ENCODE measurements at places on chromosomes 7 and 10.

- DNase-seq = no peak
Observed at GRCh38 chr10:4488904-4489303, 337.1 kb upstream of the AKR1E2 start.

DNA sequence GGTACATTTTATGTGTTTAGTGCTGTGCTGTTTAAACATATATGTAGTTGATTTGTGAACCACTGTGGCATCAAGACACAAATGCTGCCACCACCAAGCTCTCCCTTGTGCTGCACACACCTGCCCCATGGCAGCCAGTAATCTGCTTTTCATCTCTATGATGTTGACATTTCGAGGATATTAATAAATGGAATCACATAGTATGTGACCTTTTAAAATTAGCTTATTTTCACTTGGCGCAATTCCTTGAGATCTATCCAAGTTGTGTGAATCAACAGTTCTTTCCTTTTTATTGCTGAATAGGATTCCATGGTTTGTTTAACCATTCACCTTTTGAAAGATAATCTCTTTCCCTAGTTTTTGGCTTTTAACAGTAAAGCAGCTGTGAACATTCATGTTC is 73.1 kb downstream of the BMPR1A start:
- DNase-seq = peak; percentile 19

DNA sequence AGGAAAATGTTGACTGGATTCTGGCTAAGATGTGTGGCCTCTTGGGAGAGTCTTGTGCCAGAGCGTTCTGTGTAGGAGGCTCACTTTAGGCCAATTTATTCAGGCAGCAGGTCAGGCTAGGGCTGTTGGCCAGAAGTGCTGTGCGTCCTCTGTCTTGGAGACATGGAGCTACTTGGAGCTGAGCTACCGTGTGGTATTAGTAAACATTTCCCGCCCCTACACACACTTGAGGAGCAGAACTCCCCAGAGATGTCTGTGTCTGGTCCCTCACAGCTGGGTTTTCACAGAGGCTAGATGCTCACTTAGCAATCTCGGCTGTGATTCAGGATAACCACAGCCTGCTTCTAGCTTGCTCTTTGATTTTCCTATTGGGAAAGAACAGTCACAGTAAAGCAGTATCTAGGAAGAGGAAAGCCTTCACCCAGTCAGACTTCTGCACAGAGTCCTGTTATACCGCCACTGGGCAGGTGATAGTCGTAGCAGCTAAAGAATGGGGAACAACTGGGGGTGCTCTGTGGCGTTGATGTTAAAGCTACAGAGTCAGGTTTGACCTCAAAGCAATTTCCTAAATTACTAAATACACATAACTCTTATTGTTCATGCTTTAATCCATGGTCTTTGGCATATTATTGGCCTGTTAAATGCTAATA is 86.7 kb downstream of the MDFIC start:
- DNase-seq = peak; percentile 85

GRCh38 chr10:125041856-125042506 is 100.1 kb downstream of the ZRANB1 start:
- no peak for DNase-seq

DNA sequence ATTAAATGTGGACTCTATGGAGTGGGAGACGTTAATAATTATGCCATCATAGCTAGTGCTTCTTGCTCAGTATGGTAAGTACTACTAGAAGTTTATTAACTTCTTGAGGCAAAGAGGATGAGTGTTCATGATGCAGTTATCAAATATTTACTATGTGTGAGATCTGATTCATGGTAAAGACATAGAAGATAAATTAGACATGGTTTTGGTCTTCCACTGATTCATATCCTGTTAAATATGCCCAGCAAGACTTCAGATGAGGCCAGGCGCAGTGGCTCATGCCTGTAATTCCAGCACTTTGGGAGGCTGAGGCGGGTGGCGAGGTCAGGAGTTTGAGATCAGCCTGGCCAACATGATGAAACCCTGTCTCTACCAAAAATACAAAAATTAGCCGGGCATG is 547.1 kb upstream of the ANKRD30A start:
- peak; percentile 73 for DNase-seq

DNA sequence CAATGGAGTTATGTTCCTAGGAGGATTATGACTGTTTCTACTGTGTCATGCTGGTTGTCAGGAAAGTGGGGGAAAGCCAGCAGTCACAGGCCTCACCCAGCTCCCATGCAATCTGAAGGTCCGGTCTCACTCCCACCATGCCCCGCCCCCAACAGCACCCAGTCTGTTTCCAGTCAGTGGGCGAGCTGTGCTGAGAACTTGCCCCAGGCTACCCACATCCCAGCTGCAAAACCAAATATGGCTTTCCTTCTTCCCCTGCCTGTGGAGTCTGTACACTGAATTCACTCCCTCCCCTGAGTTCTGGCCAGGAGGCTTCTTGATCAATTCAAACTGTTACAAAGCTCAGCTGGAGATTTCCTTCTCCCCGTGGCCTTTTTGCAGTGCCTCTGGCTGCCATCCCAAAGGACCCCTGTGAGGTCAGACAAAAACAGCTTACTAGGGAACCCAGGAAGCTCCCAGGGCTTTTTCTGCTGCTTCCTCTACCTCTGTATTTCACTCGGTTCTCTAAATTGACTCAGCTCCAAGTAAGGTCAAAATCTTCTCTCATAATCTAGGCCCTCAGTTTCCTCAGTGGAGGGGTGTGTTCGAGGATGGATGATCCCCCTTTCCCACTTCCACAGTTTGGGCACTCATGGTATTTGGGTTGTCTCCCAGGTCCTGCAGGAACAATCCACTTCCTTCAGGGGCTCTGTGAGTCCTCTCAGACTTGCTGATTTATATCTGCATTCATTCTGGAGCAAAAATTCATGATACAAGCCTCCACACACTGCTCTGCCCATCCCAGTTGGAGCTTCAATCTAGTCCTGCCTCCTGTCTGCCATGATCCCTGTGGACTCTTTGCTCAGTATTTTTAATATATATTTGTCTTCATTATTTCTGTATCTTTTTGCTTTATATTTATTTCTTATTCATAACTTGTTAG is 205.5 kb downstream of the SEMA3D start:
- DNase-seq = peak; percentile 15

DNA sequence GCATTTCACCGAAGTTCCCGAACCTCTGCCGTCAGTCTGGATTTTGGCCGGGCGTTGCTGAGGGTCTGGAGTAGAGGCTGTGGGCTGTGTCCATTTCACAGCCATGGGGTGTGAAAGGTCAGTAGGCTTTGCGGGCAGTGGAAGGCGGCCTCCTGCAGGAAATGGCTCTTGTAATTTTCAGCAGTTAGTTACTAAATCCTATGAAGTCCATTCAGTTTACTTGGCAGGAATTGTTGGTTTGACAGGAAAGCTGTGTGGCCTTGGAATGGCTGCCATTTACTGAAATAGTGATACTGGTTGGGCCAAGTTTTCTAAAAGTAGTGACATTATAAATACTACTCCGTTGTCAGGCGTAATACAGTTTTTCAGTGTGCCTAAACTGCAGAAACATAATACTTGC is 303.7 kb downstream of the CCDC3 start:
- no peak for DNase-seq

DNA sequence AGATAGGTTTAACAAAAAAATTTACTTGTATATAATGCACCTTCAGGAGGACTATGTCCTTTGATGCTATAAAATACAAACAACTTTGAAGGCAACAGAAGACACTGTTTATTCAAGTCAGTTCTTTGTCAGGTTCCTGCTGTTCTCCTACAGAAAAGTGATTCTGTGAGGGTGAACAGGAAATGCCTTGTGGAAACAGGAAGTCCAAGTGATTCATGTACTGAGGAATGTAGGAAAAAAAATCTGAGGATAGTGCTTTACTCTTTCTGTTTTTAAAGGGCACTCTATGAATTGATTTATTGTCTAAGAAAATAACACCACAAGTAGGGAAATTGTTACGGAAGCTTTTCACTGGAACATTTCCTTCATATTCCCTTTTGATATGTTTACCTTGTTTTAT is 171.9 kb downstream of the HDAC9 start:
- peak; percentile 77 for DNase-seq

DNA sequence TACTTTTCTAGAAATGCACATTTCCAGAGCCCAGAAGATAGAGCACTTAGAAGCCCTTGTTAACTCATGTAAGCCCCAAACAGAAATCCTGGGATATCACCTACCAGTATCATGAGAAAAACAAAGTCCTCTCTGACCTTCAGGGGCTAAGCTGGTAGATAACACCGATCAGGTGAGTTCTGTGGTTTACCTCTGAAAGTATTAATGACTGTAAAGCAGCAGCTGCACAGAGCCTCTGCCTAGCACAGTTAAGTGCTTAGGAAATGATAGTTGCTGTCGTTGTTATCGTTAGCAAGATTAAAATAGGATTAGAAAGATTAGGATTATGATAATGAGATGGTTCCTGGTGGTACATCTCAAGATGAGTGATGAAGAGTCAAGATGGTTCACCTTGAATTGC is 64.9 kb downstream of the PLXNA4 start:
- DNase-seq = no peak

- peak; percentile 49 for DNase-seq
Observed at GRCh38 chr10:96511044-96511945, 2.4 kb downstream of the TLL2 start.

- DNase-seq = peak; percentile 58
Observed at GRCh38 chr10:31134311-31134952, 102.8 kb upstream of the ZNF438 start.

DNA sequence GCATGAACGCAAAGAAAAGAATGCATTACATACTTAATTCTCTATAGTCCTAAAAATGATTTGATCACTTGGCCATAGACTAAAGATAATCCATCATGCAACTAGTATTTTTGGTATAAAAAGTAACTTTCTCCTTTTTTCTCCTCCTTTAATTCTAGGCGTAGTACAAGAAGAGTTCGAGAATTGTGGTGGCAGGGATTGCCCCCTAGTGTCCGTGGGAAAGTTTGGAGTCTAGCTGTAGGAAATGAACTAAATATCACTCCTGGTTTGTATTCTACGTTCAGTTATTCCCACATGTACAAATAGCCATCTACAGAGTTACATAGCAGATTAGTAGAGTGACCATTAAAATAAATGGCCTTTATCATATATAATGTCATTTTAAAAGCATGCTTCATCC is 45.5 kb upstream of the HELLS start:
- peak; percentile 13 for DNase-seq

GRCh38 chr10:37632641-37633040 is 224.8 kb downstream of the ZNF248 start:
- no peak for DNase-seq

DNA sequence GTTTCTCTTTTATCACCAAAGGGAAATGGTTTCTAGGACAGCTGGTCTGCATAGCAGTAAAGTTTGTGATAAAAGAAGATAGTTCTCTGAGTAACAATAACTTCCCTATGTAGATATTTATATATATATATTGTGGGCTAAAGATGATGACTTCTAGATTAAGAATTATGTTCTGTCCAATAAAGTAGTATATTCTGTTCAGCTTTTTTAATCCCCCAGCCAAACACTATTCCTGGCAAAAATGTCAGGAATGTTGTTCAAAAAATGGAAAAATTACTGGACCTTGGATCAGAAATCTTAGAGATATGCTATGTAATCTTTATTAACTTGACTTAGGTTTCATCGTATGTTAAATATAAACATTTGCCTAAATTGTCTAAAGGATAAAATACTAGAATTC is 136.3 kb upstream of the GNAI1 start:
- no peak for DNase-seq

DNA sequence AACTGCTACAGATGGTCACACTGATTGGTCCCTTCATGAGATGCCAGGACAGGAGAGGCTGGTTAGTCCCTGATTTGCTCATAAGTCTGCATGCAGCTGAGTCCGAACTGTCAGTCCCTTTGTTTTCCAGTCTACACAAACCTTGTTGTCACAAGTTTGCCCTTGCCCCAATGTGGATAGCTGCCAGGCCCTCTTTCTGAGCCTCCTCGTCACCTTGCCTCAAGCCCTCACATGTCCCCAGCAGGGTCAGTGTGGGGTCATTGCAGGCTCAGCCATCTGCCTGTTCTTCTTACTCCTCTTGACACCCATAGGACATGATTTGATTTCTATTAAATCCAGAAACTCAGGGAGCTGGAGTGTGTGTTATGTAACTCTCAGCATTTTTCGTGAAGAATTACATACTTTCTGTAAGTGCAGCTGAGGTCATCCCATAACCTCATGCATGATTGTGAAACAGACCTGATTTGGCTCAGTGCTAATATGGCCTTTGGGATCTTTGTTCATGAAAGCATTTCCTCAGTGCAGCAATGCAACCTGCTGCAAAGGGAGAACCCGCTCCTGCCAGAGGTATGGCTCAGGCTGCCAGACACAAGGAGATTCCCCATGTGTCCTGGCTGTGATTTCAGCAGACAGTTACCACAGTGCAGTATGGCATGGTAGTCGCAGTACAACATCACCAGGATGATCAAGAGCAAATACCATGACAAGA is 70.0 kb upstream of the ZMIZ2 start:
- peak; percentile 90 for DNase-seq

- peak; percentile 29 for DNase-seq
Observed at GRCh38 chr7:94264756-94265155, 129.9 kb upstream of the COL1A2 start.

GRCh38 chr10:15254808-15255648 is 86.5 kb upstream of the NMT2 start:
- no peak for DNase-seq

- no peak for DNase-seq
Observed at GRCh38 chr7:13898957-13899670, 90.4 kb downstream of the ETV1 start.

DNA sequence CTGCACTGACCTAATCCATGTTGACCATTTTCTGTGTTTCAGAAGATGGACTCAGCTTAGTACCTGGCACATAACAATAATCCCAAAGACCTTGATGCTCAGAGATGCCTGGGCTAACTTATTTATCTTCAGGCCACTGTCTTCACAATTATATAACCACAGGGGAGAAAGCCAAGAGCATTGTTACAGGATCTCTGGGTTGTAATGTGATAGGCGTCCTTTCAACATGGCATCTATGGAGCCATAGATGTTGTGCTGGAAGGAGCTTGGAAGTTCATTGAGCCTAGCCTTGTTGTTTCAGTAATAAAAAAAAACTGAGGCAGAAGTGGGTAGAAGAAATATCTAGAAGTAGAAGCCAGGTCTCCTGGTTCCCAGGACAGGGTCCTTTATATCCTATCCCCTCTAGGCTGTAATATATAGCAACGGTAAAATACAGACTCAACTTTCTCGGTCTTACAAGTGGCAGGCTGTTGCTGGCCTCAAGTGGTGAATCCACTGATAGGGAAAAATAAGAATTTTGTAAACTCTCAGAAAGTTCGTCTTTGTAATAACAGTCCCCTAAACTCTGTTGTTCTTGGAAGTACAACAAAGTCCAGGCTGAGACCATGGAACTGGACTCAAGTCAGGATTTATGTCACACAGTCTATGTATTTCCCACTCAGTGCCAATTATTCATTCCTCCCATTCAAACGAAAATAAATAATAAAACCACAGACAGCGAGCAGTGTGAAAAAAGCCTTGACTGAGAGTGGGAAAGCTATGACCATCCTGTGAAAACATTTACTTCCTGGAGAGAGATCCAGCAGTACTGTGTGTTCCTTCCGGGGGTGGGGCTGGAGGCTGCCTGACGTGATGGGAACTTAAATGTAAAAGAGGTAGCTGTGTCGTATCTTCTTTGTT is 277.6 kb downstream of the REEP3 start:
- peak; percentile 91 for DNase-seq

DNA sequence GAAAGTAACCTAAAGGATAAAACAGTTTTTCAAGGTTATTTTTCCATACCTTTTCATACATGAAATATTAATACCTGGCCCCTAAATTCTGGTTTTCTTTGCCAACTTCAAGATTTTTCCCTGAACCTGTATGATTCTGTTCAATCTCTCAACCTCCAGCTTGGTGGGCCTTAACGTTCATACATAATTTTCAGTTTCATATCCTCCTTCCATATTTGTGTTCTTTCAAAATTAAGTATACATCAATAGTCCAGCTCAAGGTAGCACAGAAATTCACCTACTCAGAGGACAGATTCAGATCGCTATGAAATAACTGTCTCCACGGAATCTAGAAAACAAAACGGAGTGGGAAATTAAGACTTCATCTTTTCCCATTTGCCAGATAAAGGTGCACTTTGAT is 505.8 kb upstream of the GHITM start:
- DNase-seq = no peak

Data from GM23248 (cell line).